ENCODE measurements at places on chromosomes 7 and 10.
A peak's percentile ranks its signal among the peaks of the same experiment; 100 is the strongest.

GRCh38 chr7:2360796-2361195 lies 6.2 kb downstream of the EIF3B start:
- no peak for DNase-seq

GRCh38 chr7:49787980-49788379 lies 14.5 kb downstream of the VWC2 start:
- no peak for DNase-seq

DNA sequence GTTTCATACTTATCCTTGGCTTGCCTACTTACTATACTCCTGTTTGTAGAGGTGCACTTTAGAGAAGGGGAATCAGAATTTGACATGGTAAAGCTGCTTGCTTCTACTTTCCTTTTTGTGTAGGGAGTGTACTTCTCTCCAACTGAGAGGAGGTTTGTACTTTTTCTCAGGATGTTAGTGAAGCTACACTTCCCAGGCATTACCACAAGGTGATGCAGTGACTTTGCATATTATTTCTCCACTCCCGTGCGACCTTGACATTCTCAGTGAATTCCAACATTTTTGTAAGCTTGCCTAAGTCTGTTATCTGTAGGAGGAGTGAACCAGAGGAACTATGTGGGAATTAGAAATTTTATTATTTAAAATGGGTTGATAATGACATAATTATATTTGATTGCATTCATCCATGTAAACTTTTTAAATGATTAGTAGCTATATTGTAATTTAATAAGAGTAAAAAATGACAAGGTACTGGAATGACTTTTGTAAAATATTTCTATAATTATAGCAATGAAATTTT lies 5.2 kb downstream of the TAX1BP1 start:
- no peak for DNase-seq

- no peak for DNase-seq
Observed at GRCh38 chr7:41256186-41256945, 446.5 kb downstream of the INHBA start.

DNA sequence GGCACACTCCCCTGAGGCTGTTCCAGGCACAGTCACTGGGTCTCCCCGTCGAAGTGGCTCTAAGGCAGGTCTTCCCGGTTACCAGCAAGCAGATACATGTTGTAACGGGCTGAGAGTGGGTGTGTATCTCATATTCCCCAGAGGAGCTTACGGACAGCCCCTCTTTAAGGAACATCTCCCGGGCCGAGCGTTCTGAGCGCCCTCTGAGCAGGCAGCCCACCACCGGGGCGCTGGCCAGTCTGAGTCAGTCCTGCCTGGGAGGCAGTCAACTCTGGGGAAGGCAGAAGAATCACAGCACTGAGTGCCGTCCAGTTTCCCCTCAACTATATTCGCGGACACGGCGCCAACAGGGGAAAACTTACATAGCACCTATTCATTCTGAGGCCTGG lies 117.4 kb downstream of the LHPP start:
- DNase-seq = no peak

GRCh38 chr7:45878457-45879144 lies 5.7 kb upstream of the CCDC201 start:
- no peak for DNase-seq

- DNase-seq = no peak
Observed at GRCh38 chr7:98329791-98330373, 48.4 kb downstream of the BRI3 start.

GRCh38 chr7:46628389-46628788 lies 707.3 kb upstream of the IGFBP3 start:
- no peak for DNase-seq

DNA sequence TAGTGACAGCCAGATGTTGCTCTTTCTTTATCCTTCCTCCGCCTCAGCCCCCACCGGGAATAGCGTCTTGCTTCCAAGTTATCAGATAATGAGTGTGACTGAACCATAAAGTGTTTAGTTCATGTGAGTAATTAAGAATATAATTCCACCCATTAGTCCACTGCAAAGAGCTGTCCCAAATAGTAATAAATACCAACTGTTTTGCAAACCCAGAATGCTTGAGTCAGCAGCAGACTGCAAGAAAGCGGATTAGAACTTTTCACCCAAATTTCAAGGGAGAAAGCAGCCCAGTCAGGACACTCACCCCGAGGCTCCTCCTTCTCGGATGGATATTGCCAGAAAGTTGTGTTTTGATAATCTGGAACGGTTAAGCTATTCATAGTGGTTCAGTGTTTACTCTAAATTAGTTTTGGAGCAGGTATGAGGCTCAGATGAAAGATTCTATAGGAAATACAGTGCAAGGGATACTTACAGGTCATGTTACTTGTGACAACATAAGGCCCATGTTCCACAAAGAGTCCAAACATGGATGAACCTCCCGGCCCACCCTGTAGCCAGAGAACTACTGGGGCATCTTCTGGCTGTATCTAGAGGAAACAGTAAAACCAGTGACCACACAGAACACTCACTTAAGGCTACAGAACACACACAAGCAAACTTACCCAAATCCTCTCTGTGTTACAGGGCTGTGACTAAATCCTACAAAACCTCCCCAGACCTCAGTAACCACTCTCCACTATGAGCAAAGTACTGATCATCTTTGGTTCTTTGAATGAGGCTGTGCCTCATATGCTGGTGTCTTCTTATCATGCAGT lies 50.5 kb downstream of the CPVL start:
- DNase-seq = no peak

GRCh38 chr10:106487726-106488125 lies 676.8 kb downstream of the SORCS1 start:
- DNase-seq = no peak

GRCh38 chr10:126417220-126417825 lies 29.0 kb upstream of the ADAM12 start:
- no peak for DNase-seq

DNA sequence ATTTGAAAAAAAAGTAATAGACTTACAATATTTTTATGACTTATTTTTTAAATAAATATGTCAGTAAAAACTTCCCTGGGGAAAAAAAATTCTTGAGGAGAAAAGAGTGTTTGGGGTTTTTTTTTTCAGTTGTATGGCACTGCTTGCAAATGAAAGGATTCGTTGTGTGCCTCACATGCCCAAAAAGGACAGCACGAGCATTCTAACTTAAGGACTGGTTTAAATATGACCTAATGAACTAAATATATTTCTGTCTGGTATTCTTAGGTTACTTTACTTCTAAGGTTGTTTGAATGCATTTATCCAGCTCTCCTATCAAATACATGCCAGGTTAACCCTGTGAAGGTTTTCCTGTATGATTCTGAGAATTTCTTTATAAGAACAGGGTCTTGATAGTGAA lies 988 bp upstream of the CD36 start:
- no peak for DNase-seq

DNA sequence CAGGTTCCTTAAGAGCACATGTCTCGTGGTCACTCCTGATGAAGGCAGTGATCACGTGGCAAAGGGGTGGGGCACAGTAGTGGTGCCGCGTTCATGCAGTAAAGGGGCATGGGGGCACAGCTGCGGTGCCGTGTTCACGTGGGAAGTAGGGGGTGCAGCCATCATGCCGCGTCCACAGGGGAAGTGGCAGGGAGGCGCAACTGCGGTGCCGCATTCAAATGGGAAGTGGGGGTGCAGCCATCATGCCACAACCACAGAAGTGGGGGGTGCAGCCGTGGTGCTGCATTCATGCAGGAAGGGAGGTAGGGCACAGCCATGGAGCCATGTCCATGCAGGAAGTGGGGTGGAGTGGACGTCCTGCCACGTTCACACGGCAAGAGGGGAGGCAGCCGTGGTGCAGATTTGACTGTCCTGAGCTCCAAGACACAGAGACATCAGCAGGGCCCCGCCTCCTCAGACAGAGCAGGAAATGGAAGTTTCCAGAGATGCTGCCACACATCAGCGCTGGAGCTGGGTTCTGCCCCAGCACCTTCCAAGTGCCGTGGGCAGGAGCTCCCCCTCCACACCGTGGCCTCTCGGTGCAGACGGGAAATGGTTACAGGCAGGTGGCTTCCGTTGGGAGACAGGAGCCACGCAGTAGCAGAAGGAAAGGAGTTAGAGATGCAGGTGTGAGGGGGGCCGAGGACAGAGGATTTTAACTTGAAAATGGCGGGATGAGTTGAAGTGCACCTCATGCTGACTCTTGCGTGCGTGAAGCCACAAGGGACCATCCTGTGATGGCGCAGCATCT lies 95.0 kb upstream of the DDC start:
- peak; percentile 70 for DNase-seq

DNA sequence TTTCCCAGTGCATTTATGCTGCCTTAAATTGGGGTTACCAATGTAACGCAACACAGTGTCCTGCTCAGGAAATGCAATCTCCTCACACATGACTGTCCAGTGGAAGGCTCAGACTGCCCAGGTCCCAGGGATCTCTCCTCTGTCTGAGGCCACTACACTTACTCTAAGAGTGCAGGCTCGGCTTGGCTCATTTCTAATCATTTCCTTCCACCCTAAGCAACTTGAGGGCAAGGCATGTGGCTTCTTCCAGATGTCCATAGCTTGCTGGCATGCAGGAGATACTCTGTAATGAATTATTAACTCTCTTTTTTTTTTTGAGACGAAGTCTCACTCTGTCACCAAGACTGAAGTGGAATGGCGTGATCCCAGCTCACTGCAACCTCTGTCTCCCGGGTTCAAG lies 23.7 kb downstream of the PLAC9 start:
- DNase-seq = no peak

- no peak for DNase-seq
Observed at GRCh38 chr7:41336455-41336952, 366.4 kb downstream of the INHBA start.

DNA sequence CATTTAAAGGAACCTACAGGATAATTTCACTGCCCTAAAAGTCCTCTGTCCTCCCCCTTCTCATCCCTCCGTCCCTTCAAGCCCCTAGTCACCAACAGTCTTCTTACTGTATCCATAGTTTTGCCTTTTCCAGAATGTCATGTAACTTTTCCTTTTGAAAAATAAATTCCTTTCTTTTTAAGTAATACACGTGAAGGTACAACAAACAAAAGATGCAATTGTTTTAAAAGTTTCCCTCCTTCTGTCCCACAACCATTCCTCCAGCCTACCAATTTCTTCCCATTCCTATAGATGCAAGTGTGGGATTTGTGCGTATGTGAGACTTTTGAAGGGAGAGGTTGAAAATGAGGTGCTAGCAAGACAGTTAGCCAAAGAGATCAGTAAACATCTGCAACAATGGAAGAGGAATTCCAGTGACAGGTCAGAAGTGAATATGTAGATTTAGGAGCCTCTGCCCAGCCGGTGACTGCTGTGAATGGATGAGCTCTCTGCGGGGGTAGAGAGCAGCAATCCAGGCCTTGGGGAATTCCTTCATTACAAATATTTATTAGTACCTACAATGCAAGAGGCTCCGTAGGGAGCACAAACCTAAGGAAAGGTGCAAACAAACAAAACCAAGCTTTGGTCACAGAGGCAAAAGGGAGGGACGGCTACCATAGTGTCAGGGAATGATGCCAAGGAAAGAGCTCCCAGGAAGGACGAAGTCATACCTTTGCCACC lies 243.6 kb downstream of the SKIDA1 start:
- no peak for DNase-seq

DNA sequence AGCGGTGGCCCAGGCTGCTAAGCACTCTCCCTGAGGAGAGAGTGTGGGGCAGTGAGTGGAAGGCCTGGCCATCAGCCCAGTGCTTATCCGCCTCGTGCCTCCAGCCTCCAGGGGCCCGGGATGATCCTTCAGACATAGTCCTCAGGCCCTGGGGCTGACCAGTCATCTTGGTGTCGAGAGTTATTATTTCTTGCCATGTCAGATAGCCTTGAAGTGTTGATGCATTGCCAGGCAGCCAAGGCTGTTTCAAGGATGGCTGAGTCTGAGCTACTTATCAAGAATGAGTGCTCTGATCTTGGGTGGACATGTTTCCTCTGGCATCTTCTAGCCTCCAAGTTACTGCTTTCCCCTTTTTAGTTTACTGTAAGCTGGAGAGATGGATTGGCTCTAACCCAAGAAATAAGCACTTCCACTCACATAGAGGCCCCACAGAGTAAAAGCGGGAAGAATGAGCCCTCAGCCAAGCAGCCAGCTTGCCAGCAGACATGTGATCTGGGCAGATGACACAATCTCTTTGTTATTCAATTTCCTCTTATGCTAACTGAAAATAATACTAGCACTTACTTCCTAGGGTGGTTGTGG lies 136.5 kb upstream of the NAMPT start:
- peak; percentile 57 for DNase-seq

- no peak for DNase-seq
Observed at GRCh38 chr10:71088054-71088453, 124.3 kb upstream of the UNC5B start.

DNA sequence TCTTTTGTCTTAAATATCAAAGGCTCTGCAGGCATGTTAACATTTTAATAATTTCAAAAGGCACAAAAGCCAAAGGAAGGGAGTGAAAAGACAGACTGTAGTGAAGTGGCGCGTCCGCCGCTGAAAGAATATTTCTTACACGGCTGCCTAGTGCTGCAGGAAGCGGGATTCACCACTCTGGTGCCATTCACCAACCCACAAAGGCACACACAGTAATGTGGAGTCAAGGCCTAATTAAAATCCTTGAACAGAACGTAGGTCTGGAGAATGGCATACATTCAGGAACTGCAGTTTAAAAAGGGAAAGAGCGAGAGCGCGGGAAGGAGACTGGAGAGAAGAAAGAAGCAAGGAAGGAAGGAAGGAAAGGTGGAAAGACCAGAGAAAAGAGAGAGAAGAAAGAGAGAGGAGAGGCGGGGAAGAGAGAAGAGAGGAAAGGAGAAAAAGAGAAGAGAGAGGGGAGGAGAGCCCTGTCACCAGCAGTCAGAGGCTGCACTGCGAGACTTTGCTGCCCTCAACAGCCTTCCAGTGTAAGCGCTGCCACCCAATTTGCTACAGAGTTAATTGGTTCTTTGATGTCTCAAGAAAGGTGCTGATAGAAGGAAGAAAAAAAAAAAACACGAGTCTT lies 554.0 kb downstream of the MDFIC start:
- DNase-seq = peak; percentile 8

GRCh38 chr10:49174926-49175500 lies 13.2 kb downstream of the TMEM273 start:
- no peak for DNase-seq

DNA sequence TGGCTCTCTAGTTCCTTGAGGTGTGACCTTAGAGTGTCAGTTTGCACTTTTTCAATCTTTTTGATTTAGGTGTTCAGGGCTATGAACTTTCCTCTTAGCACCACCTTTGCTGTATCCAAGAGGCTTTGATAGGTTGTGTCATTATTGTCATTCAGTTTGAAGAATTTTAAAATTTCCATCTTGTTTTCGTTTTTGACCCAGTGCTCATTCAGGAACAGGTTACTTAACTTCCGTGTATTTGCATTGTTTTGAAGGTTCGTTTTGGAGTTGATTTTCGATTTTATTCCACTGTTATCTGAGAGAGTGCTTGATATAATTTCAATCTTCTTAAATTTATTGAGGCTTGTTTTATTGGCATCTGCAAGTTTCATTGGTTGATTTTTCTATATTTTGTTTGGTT lies 37.3 kb downstream of the FANK1 start:
- no peak for DNase-seq

GRCh38 chr7:81926154-81926553 lies 156.3 kb upstream of the HGF start:
- DNase-seq = no peak

GRCh38 chr10:127434006-127434405 lies 115.1 kb upstream of the NPS start:
- no peak for DNase-seq

- DNase-seq = no peak
Observed at GRCh38 chr7:112162784-112163506, 43.3 kb downstream of the DOCK4 start.

GRCh38 chr10:30373596-30374327 lies 24.7 kb upstream of the MTPAP start:
- DNase-seq = peak; percentile 65

All from activated CD4-positive, alpha-beta T cell treated with anti-CD3 and anti-CD28 coated beads, Interleukin-2, amount 50 U/mL, for 16 hours (primary cell).